Brain pericyte (primary cell): ENCODE measurements at places on chromosomes 2 and 18.

- DNase-seq: no peak
Observed at GRCh38 chr2:206989311-206989710, 50.0 kb downstream of the CPO start.

GRCh38 chr2:199833525-199833924 is 17.5 kb downstream of the FTCDNL1 start:
- DNase-seq: no peak

GRCh38 chr18:48834413-48835031 is 116.2 kb downstream of the SMAD7 start:
- peak; percentile 88 for DNase-seq

DNA sequence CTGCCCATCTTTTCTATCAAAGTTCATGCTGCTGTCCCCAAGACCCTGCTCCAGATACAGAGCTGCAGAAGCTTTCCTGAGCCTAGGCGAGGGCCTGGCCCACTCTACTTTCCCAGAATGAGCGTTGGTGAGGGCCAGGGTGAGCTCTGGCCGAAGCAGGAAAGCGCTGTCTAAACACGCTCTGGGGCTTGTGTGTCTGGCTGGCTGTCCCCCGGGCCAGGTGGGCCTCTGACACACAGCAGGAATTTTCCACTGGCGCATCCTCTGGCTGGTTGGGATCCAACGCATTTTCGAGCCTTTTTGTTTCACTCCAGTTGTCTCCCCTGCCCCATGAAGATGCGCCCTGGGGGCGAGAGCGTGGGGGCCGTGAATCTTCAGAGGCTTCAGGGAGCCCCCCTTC is 17.8 kb upstream of the KCNK3 start:
- DNase-seq: no peak

DNA sequence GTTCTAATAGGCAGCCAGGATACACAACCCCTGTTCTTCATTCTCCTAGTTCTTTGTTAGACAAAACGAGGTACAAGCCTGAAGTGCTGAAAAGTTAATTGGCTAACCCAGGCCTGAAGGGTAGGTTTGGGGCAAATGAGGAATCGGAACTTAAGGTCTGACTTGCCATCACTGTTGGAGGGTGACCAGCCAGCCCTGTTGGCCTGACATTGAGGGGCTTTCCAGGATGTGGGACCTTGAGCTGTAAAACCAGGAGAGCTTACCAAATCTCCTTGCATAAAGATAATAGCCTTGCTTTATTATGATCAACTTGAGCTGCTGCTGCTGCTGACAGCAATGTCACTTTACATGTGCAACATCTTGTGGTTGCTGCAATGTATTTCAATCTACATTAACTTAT is 256.0 kb downstream of the VAPA start:
- DNase-seq: no peak

- no peak for DNase-seq
Observed at GRCh38 chr2:217108575-217109027, 248.7 kb upstream of the TNP1 start.

DNA sequence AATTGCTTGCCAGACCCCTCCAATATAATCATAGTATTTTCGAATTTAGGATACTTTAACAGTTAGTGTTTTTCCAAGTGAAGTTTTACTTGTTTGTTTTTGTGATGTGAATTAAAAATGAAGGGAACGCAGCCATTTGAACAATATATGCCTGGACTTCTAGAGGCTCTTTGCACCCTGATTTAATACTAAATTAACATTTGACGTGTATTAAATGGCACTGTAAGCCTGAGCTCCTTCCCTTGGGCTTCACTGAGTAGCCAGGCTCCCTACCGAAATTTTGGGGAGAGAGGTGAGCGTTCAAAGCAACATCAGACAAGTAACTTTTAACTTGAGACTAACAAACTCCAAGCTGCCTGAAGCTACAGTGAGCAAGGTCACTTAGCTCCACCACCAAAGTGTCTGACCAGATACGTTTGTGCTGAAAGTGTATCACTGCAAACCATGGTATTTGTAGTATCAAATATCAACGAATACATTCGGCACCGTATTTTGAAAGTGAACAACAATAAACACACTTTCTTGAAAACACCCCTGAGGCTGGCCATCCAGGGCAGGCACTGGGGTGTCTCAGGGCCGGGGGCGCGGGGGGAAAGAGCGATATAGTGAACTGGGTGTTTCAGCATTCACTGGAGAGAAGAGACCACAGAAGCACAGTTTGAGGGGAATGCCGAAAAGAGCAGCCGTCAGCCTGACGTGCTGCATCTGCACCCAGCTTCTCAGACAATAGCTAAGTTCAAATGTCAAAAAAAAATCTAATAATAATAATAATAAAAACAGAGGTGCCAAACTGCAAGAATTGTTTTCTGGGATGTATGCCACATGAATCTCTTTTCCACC is 7.7 kb upstream of the POU3F3 start:
- no peak for DNase-seq

- no peak for DNase-seq
Observed at GRCh38 chr2:74019516-74019915, 34.8 kb downstream of the TET3 start.

- DNase-seq: no peak
Observed at GRCh38 chr2:199457147-199458008, at the start of gene SATB2. Gene SATB2 (minus strand): TSS chr2:199457939. CDS start chr2:199456037, 1,902 bp downstream.

DNA sequence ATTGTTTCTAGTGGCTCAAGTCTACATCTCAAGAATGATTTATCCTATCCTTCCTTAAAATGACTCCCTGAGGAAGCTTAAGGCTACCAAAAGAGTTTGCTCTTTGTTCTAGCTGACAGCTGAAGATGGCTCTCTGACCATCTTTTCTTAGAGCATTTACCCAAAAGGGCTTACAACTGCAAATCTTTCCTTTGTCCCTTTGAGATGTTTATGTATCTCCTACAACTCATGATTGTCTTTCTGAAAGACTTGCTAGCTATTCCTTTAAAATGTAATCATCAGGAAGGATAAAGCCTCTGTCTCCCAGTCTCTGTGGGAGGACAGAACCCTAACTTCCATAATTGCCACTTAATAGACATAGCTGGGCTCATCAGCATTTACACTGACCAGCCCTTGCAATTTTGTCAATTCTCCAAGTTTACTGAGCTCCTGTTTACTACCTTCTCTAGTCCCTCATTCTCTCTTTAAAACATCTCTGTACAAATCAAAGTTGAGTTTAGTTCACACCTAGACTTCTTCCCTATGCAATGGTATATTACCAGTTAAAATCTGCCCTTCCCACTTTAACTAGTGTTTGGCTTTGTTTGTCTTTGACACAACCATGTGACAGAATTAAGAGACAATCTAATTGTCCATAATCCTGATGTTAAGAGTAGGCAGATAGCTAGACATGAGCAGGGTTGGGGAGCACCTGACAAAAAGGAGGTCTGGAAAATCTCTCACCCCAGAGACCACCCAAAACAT is 188.2 kb downstream of the PTH2R start:
- no peak for DNase-seq

DNA sequence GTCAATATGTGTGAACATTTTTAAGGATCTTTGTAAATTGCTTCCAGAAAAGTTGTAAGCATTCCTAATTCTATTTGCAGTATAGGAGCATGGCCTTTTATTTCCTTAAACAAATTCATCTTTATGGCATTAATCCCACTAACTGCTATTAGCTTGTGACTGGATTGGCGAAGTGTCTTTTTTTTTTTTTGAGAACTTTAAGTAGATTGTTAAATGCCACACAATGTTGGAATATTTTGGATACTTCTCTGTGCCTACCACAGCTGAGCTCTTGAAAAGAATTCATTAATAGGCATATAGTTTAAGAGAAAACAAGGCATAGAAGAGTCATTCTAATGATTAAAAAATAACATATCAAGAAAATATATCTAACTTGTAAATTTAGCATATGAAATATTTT is 129.7 kb downstream of the LAMA3 start:
- DNase-seq: no peak

DNA sequence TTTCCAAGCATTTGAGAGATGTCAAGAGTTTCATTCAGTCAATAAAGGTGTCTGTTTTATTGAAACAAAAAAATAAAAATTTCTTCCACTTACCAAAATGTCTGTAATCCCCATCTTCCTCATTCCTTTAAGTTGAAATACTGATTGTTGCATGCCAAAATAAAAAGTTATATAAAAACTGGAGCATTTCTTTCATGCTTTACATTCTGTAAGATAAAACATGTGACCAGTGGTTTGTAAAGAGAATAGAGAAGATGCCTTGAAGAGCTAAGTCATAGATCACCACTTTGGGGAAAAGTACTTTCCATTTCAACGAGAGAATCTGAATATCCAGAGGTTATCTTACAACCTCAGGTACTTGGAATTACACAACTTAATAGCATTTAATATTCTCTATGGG is 35.9 kb upstream of the MYO1B start:
- DNase-seq: no peak

- DNase-seq: no peak
Observed at GRCh38 chr2:46246790-46247189, 50.4 kb upstream of the EPAS1 start.

DNA sequence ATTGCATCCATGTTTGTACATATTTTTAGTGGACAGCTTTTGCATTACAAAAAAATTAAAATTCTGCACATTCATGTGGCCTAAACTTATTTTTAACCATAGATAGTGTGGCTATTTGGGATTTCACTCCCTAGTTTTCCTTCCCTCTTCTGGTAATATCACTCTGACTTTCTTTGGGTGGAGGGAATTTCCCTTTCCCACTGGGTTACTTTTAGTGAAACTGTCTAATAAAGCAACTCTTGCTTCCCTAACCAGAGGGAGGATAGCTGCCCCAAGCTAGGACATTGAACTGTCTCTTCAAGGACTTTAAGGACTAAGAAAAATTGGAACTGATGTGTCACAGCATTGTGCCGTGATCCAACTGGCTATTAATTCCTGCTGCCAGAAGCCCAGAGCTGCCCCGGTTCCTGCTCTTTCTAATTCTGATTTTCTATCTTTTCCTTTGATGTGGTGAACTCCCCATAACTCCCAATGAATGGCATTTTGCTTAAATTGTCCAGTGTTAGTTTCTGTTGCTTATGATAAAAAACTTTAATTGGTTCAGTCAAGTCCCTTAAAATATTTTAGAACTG is 20.0 kb upstream of the EFR3B start:
- no peak for DNase-seq
